ENCODE measurements at places on chromosomes 16 and 17. TPM values are rescaled to one million over a fixed set of nuclear protein-coding genes. Genes with fewer than 3 reads are reported as not detected.

The OR1F1 gene
- polyA plus RNA-seq: not detected

The ATAD5 gene
- 1.0 TPM for polyA plus RNA-seq

The SMTNL2 gene
- not detected for polyA plus RNA-seq

The DHRS11 gene
- 11.8 TPM for polyA plus RNA-seq

The CDH16 gene
- not detected for polyA plus RNA-seq

The CTF1 gene
- 0.15 TPM for polyA plus RNA-seq

The TAOK2 gene
- polyA plus RNA-seq: 0.43 TPM

The MPP3 gene
- 2.2 TPM for polyA plus RNA-seq

The HS3ST3A1 gene
- not detected for polyA plus RNA-seq

The CDH11 gene
- 23.8 TPM for polyA plus RNA-seq

The RNF157 gene
- polyA plus RNA-seq: 46.4 TPM

The FLII gene
- 40.1 TPM for polyA plus RNA-seq

The SLC4A1 gene
- polyA plus RNA-seq: not detected

The PRSS33 gene
- polyA plus RNA-seq: not detected

The ACACA gene
- polyA plus RNA-seq: 22.1 TPM

The ICAM2 gene
- 6.0 TPM for polyA plus RNA-seq

The KRTAP1-5 gene
- polyA plus RNA-seq: not detected

The SBK1 gene
- polyA plus RNA-seq: 6.9 TPM

The CNTNAP1 gene
- polyA plus RNA-seq: 6.8 TPM

The SYCE1L gene
- not detected for polyA plus RNA-seq

The TBC1D3K gene
- not detected for polyA plus RNA-seq

The WWOX gene
- 9.8 TPM for polyA plus RNA-seq

The ATP2A1 gene
- not detected for polyA plus RNA-seq

The KRTAP9-4 gene
- polyA plus RNA-seq: not detected

The SLC12A3 gene
- 0.20 TPM for polyA plus RNA-seq

The CLEC19A gene
- polyA plus RNA-seq: 4.4 TPM

The OR4D1 gene
- 0.48 TPM for polyA plus RNA-seq

The TBC1D3H gene
- polyA plus RNA-seq: 0.18 TPM

Measured in Purkinje cell (primary cell).